IPS DF 6.9 (cell line): ENCODE measurements at places on chromosomes 5 and 9.

DNA sequence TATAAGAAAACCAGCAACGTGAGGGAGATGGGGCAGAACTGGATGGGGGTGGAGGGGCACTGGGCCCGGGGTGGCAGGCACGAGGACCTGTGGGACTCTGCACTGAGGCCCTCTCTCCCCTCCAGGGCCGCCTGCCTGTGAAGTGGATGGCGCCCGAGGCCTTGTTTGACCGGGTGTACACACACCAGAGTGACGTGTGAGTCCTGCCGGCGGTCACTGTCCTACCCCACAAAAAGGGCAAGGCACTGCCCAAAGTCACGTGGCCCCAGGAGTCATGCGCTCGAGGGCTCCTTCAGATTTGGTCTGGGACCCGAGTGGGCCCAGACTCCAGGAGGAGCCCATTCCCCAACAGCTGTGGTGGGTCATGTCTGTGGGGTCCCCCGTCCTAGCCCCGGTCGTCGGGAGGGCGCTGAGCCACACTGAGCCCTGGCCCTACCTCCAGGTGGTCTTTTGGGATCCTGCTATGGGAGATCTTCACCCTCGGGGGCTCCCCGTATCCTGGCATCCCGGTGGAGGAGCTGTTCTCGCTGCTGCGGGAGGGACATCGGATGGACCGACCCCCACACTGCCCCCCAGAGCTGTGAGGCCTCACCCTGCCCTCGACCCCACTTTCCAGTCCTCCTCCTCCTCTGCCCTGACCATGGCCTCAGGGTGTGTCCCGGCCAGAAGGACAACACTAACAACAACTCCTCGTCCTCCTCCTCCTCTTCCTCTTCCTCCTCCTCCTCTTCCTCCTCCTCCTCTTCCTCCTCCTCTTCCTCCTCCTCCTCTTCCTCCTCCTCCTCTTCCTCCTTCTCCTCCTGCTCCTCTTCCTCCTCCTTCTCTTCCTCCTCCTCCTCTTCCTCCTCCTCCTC is 9.7 kb downstream of the FGFR4 start:
- no peak for DNase-seq

DNA sequence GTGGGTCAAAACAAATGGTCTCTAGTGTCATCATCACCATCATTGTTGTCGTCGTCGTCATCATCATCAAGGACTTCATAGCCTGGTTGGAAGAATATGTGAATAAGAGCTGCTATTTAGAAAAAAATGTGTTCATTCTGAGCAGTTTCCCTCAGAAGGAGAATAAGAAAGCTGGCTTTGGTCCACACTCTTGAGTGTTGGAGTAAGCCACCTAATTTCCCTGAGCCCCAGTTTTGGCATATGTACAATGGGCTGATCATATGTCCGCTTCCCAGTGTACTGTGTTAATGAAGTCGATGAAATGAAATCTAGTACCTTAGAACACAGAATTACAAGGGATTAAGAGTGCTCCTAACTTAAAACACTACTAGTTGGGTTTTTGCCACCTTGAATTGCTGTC is 545.5 kb downstream of the CCDC171 start:
- DNase-seq = no peak

DNA sequence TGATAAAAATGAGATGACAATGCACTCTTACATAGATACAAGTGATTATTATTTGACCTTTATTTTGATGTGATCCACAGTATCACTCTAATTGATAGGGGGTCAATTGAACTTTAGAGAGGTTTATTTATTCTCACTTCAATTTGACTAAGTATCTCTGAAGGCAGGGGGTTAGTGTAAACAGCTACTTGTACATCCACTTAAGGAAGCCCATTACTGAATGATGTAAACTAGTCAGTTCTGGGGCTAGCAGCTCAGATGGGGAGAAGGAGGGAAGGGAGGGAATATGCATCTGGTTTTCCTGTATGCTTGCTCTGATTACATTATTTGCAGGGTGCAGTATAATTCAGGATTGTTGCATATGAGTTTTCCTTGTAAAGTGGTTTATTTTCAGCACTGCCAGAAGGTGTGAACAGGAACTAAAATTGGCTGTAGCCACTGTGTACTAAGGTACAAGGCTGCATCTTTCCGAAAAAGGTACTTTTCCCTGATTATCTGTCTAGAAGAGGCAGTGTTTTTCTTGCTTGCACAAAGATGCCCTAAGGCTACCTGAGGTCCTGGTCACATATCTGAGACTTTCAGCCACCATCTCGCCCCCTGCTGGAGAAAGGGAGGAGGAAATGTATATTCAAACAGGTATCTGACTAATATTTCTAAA is 51.2 kb downstream of the MRPS27 start:
- peak; percentile 33 for DNase-seq

GRCh38 chr9:91659529-91660495 is 236.2 kb upstream of the NFIL3 start:
- DNase-seq = peak; percentile 9

- DNase-seq = no peak
Measured at GRCh38 chr5:14869668-14870164, 1.9 kb downstream of the ANKH start.

GRCh38 chr9:104971511-104971910 is 43.6 kb upstream of the ABCA1 start:
- DNase-seq = no peak

DNA sequence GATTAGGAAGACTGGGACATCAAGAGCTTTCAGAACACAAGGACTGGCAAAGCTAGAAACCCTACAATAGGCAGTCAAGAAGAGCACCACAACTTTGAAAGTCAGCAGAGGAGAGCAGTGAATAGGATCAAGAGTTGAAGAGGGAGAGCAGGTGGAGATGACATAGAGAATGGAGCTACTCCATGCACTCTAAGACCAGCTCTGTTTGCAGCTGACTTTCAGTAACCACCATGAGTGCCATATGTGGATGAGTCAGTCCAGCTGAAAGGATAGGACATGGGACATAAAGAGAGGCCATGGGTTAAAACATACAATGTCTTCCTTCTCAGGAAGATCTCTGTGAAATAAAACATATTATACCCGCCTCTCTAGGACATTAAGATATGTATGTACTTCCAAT is 289.1 kb upstream of the KLF4 start:
- DNase-seq = no peak

DNA sequence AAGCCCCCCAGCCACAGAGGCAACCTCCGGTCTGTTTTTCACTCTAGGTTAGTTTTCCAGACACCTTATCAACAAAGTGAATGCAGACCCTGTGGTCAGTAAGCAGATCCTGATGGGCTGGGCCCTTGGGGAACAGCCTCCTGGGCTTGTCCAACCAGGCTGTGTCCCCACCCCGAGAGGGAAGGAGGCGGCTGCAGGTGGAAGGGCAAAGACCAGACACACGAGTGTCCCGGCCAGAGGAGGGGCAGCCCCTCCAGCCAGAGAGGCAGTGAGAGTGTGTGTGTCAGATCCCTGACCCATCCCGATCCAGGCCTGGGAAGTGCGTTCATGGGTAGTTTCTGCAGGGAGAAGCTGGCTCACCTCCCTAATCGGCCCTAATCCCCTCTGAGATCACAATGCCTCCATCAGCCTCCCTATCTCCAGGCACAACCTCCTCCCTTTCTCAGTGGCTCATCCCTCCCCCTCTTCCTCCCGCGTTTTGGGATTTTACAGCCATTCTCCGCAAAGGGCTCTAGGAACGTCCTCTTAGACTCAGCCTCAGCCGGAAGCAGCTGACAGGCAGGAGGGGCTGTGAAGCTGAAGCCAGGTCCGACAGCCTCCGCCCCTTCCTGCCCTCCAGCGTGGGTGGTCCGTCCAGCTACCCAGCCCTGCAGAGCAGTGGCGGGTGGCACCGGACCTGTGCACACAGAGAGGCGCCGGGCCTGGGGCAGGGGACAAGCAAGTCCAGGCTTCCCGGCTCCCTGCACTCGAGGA is 9.7 kb downstream of the SLC12A7 start:
- DNase-seq = no peak

GRCh38 chr5:3277590-3278196 is 317.9 kb upstream of the IRX1 start:
- no peak for DNase-seq

- DNase-seq = no peak
Measured at GRCh38 chr9:2340046-2340760, 281.4 kb upstream of the VLDLR start.

- no peak for DNase-seq
Measured at GRCh38 chr9:120891245-120891883, 14.4 kb upstream of the PHF19 start.

- DNase-seq = no peak
Measured at GRCh38 chr5:9766581-9766980, 136.4 kb upstream of the TAS2R1 start.

- no peak for DNase-seq
Measured at GRCh38 chr9:101354143-101354764, 30.6 kb downstream of the BAAT start.

GRCh38 chr5:62043289-62044280 is 262.4 kb upstream of the KIF2A start:
- DNase-seq = peak; percentile 57

DNA sequence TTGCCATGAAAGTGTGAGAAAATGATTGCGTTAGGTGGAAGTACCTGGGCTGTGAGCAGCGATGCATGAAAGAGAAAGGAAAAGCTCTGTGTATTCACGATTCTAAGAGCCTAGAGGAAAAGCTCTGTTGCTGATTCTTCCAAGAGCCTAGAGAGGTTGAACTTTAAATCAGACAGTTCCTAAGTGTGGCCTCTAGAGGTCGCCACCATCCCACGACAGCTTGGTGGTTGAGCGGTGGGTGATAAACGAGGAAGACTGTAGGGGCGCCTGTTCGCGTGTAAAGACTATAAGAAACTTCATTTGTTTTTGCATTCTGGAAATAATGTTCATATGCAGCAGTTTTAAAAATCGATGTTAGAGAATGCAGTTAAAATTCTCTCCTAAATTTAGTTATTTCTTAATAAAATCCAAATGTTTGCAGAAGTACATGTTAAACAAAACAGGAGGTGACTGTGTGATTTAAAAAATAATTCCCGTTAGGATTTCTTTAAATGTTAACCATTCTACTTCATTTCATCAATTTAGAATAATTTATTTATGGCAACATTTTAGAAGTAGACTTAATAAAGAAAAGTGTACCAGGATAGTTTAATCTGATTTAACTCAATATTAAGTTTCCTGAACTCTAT is 107.7 kb downstream of the TENT4A start:
- DNase-seq = peak; percentile 60

DNA sequence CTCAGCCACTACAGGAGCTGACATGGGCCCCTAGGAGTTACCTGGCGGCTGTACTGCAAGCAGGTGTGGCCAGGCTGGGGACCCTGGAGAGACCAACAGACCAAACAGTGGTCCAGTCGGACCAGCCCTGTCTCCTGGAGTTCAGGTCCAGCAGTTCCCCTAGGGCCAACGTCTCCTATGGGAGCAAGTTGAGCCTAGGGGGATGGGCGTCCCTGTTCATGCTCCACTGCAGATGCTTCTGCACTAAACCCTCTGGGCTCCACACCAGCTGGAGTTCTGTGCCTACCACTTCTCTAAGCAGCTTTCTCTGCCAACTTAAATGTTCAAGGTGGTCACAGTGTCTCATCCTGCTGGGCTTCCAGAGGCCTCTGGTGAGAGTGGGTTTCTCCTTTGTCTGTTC is 20.6 kb upstream of the OMD start:
- DNase-seq = no peak

DNA sequence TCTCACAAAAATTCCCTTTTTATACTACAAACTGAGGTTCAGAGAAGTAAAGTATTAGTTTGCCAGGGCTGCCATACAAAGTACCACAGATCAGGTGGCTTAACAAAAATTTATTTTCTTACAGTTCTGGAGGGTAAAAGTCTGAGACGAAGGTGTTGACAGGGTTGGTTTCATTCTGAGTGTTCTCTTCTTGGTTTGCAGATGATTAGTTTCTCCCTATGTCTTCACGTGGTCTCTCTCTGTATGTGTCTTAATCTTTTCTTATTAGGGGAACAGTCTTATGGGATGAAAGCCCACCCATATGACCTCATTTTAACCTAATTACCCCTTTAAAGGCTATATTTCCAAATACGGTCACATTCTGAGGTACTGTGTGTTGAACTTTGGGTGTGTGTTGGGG is 274.2 kb downstream of the BRINP1 start:
- DNase-seq = no peak

GRCh38 chr5:80487444-80487828 is 464 bp upstream of the FAM151B start:
- DNase-seq = no peak

GRCh38 chr5:39146831-39147540 is 72.4 kb downstream of the FYB1 start:
- DNase-seq = no peak

DNA sequence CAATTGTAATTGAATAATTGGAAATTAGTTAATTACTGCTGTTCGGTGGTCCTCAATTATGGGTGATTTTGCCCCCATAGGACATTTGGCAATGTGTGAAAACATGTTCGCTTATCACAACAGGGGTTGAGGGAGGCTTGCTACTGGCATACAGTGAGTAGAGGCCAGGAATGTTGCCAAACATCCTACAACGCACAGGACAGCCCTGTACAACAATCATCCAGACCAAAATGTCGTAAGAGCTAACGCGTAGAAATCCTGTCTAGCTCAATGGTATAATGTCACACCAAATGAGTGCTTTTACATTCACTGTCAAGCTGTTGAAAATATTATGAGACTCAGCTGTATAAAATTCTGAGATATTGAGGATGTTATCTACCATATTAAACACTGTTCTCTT is 464.4 kb upstream of the TUSC1 start:
- DNase-seq = no peak

GRCh38 chr9:112753725-112754124 is 3.2 kb downstream of the SNX30 start:
- DNase-seq = no peak

- no peak for DNase-seq
Measured at GRCh38 chr5:175687231-175687701, 29.4 kb downstream of the HRH2 start.

DNA sequence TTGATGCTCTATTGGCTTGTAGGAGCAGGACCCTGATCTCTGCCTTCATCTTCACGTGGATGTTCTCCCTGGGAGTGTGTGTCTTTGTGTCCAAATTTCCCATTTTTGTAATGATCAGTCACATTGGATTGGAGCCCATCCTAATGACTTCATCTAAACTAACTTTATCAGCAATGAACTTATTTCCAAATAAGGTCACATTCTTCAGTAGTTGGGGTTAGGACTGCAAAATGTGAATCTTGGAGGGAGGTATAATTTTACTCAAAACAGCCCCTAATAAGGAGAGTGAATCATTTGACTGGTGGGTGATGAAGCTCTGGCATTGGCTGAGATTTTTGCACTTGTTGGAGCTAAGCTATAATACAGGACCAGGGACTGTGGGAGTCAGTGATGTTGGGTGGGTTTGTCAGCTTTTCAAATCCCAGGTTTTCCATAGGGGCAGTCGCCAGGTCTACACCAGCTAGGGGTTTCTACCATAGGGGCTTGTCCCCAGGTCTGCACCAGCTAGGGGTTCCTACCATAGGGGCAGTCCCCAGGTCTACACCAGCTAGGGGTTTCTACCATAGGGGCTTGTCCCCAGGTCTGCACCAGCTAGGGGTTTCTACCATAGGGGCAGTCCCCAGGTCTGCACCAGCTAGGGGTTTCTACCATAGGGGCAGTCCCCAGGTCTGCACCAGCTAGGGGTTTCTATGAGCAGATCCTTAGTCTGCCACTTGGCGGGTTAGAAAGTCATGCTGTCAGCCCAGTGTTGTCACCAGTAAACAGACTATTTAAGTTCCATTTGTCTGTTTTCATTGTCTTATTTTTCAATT is 382.6 kb upstream of the DAP start:
- no peak for DNase-seq
